Activated naive CD4-positive, alpha-beta T cell treated with anti-CD3 and anti-CD28 coated beads, Interleukin-2, amount 10 ng/mL, durations not matched to agents 7 days and 5 days (primary cell): ENCODE measurements at places on chromosomes 2 and 18.

DNA sequence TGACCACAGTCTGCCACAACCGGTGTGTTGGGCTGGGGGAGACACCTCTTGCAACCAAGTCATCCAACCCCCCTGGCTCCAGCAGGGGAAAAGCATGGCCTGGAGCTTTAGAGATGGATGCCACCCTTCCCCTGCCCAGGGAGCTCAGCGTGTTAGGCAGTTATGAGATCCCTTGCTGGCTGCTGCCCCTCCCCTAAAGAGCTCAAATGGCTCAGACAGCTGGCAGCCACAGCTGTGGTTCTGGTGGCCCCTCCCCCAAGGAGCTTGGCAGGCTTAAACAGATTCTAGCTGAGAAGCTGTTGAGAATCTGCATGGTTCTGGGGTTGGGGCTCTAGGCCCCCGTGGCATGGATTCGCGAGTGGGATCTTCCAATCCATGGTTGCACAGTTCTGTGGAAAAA lies 64.7 kb downstream of the TEX51 start:
- no peak for DNase-seq

GRCh38 chr2:231502596-231502995 lies 27.6 kb downstream of the NMUR1 start:
- DNase-seq: no peak

GRCh38 chr18:77114415-77115191 lies 18.0 kb downstream of the MBP start:
- no peak for DNase-seq

- DNase-seq: no peak
These were observed 236.2 kb downstream of the IKZF2 start for GRCh38 chr2:212915121-212915782.

DNA sequence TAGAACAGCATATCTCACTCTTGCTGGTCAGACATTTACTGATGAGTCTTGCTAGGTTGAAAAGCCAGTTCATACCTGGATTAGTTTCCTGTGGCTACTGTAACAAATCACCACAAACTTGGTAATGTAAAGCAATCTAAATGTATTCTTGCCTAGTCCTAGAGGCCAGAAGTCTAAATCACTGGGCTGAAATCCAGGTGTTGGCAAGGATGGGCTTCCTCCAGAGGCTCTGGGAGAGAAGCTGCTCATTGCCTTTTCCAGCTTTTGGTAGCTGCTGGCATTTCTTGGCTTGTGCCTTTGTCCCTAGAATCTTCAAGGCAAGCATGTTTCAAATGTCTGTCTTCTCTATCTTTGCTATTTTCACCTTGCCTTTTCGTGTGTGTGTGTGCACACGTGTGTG lies 62.3 kb upstream of the MAP4K3 start:
- DNase-seq: no peak

DNA sequence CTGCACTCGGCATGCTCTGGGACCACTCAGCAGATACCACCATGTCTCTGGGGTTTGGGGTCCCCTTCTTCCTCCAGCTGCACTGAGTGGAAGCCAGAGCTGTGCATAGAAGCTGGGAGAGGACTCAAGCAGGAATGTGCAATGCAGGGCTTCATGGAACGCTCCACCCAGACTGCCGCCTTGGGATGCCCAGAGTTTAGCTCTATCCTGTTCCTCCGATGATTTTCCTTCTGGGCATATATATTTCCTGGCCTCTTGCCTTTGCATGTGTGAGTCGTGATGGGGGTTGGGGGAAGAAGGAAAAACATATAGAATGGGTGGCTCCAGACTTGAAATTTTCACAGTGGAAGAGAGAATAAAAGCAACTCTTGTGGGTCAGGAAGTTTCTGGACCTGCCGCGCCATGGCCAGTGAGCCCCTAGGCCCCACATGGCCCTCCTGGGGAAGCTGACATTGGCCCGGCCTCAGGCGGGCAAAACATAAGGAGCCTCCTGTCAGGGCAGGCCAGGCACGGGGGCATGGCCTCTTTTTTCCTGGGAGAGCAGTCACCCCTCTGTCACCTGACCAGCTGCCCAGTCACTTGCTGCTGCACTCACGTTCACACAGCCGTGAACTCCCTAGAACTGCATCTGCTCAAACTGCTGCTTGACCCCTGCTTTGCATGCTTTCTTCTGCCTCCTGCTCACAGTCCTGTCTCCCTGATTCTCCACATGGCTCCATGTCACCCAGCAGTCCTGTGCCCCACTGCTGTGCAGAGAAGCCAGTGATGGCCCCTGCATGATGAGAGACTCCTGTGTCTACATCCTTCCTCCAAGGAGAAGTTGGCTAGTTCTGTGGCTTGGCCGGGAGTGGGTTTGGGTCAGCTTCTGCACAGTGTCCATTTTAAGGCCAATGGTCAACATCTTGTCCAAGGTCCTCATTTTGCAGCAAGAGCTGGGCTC lies 197.8 kb downstream of the CTIF start:
- DNase-seq: no peak

- DNase-seq: no peak
These were observed 592.2 kb upstream of the SYT4 start for GRCh38 chr18:43869451-43870008.

DNA sequence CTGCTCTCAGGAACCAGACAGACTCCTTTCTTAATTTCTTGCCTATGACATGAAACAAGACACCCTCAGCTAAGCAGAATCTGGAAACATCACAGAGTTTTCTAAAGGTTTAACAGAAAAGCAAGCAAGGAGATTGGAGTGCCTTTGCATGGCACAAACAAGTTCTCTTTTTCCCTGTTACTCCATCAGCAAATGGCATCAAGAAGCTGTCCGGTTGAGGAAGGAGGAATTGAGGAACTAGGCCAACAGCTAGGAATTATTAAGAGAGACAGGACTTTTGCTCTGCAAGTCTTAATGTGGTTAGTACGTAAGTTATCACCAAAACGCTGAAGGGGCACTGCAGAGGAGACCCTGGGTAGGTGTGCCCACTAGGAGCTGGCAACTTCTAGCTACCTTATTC lies 53.2 kb downstream of the NEB start:
- no peak for DNase-seq
